Cardiac septum (tissue), 1 donor: ENCODE measurements at places on chromosomes 13 and 19. TPM values are rescaled to one million over a fixed set of nuclear protein-coding genes. Genes with fewer than 3 reads are reported as not detected.

DNA sequence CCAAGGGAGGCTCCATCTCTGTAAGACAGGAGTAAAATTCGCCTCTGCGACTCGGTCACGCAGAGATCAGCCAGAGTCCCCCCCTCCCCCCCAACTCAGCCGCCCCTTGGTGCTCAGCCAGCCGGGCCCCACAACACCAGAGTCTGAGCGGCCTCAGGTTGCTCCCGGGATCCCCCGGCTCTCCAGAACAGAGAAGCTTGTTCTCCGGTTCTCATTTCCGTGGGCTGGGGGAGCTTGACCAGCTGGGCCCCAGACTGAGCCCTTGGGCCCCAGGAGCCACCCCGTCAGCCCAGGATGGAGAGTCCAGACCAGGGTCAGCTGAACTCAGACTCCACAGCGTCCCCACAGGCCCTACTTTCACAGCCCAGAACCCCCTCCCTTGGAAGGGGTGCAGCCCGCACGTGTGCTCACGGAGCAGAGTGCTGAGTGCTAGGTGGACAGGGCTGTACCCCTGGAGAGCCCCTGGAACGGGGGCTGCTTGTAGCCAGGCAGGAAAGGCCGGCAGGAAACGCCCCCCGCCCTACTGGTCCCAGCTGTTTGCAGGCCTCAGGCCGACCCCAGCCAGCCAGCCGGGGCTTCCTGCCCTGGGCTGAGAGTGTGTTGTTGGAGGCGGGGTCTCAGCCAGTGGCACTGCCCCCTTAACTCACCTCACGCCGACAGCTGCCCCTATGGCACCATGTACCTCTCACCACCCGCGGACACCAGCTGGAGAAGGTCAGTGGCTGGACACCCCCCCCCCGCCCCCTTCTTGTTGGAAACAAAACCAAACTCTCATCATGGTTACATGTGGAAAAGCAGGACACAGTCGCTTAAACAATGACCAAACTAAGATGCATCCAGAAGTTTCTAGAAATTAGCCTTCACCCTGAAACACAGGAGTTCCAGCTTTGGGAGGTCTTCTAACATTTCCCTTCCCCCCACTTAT is 44.4 kb downstream of the COMP start:
- DNase-seq = no peak

DNA sequence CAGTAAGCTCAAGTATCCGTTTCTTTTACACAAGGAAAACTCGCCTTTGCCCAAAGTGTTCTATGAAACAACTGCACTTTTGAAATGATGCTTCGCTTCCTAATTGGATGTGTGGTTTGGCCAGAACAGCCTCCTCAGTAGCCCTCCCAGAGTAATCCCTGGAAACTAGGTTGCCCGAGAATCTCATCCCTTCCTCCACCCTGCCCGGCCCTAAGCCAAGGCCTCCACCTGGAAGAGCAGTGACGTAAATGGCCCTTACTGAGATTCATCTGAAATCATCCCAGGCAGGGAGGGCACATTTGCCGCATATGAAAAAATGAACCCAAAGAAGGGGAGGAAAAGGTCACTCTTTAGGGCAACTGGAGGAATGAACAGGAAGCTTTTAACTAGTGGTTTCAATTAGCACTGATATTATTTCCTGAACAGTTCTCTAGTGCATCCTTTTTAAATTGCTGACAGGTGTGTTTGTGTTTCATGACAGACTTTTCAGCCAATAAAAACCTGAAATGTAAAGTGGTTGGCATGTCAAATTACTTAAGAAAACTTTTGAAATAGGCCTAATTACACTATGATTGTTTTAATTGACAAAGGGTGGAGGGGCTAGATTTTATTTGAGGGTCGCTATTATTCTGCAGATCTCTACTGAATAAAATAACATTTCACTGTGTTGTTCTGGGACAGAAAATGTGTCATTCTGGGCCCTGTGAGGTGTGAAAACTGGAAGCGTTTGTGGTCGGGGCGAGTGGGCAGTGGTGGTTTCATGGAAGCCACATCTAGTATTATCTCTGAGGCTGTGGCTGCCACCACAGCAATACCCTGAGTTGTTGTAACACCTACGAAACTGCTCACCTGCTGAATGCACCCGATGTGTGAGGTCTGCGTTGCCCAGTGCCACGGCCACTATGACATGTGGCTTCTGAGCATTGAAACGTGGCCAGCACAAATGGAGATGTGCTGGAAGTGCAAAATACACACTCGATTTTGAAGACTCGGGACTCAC is 112.1 kb downstream of the ZIC5 start:
- no peak for DNase-seq

DNA sequence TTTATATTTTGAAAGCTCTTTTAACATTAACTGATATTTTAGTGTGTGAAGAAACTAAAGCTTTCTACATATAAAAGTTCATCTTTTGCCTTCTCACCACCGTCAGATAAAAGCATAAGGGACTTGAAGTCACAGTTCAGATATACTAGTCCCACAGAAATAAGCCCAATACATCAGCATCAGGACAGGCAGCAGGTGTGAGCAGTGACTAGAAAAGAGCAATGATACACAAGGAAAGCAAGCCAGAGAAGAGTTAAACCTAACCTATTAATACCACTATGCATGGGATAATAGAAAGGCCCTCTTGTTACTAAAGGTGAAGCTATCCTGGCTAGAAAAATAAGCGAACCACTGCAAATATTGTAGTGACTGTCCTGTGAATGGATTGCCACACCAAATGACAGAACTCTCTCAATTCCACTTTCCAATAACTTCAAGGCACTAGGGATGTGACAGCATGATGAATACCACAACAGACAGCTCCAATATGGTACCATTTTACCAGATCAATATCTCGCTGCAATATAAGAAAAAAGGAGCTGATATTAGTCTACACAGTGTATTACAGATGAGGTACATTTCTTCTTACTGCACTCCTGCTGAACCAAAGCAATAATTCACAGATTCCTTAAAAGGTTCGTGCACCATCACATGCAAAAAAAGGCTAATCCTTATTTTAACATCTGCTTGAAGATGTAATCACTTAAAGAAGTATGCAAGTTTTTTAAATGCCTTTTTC is 114.1 kb downstream of the DACH1 start:
- no peak for DNase-seq

The ASF1B gene
- total RNA-seq = 0.70 TPM

DNA sequence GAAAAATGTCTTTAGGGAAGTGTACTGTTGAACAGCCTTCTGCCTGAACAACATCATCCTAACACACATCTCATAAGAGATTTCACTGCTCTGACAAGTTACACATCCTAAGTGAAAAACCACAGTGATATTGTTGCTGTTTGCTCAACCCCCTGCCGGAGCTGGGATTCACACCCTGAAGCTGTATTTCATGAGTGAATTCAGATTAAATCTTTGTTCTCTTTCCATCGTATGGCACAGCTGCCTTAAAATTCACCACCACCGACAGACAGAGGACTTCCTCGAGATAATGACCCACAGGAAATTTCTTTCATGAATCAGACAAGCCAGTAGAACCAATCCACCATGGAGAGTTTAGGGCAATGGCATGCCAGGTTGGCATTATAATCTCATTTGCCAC is 280.8 kb downstream of the DCT start:
- no peak for DNase-seq

DNA sequence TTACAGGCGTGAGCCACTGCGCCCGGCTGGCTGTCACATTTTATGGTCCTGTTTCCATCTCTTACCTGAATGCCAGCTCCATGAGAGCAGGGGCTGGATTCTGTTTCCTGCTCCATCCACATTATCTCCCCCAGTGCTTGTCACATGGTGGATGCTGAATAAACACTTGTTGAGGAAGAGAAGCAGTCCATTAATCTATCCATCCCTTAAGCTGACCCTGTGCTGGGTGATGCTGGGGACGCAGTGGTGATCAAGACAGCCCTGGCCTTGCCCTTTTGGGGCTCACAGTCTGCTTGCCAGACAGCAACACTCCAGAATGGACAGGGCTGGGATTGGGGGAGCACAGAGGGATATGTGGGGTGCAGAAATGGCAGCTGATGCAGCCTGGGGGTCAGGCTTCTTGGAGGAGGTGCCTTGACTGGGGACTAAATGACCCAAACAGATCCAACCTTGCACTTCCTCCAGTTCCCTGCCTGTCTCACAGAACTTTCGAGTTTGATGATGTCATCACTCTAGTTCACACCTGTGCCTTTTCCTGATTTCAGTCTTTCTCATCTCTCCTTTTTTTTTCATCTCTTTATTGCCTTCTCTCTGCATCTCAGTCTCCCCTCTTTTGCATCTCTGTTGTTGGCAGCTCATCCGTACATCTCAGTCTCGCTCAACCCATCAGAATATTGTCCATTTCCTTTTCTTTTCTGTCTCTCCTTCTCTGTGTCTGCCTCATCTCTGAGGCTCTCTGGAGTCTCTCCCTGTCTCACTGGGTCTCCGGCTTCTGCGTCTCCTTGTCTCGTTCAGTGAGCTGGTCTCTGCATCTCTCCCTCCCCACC is 4.6 kb downstream of the IRF2BP1 start:
- no peak for DNase-seq

DNA sequence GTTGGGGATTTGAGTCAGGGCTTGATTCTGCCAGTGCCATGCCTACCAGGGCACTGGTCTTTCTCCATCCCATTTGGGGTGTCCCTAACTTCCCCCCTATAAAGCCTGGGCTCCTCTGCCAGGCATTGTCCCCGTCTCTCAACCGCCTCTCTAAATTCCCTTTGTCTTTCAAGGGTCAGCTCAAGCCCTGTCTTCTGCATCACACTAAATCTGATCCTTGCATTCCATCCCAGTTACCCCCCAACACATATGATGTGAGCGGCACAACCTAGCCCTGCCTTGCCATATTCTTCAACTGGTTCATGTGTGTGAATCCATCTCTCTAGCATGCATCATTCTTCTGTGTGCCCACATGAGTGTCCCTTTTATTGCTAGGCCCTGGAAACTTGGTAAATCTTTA is 480.9 kb downstream of the ZNF536 start:
- DNase-seq = no peak

The ATP4A gene
- not detected for total RNA-seq

The SULT2A1 gene
- not detected for total RNA-seq

DNA sequence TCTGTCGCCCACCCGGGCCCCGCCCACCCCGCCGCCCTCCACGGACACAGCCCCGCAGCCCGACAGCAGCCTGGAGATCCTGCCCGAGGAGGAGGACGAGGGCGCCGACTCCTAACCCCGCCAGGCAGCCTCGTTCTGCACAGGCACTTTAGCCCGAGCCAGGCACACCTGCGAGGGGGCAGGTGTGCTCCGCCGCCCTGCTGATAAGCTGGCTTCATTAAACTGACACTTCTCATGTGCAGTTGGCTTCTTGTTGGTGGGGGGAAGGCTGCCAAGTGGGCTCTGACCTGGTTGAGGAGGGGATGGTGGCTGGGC is 8.2 kb downstream of the IL4I1 start:
- DNase-seq = no peak

The C13orf46 gene
- 0.40 TPM for total RNA-seq

- no peak for DNase-seq
Measured at GRCh38 chr13:112754281-112755025, 64.6 kb downstream of the ATP11A start.

The SERPINE3 gene
- total RNA-seq = not detected

DNA sequence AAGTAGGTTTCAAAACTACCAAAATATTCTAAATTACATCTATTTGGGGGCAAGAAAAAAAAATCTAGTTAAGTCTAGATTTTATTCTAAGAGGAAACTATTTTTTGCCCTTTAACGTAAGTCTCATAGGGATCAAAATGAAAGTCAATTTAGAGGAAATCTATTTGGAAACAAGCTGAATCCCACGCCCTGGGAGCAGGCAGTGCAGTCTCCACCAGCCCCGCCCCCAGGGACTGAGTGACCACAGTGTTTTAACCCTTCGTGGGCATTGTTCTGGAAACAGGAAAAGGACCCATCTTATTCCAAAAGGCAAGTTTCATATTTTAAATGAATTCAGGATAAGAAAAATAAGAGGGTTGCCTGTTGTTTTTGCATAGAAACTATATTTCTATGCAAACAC is 209.7 kb downstream of the SPRY2 start:
- no peak for DNase-seq

GRCh38 chr13:66377569-66377968 is 852.6 kb downstream of the PCDH9 start:
- DNase-seq = no peak

DNA sequence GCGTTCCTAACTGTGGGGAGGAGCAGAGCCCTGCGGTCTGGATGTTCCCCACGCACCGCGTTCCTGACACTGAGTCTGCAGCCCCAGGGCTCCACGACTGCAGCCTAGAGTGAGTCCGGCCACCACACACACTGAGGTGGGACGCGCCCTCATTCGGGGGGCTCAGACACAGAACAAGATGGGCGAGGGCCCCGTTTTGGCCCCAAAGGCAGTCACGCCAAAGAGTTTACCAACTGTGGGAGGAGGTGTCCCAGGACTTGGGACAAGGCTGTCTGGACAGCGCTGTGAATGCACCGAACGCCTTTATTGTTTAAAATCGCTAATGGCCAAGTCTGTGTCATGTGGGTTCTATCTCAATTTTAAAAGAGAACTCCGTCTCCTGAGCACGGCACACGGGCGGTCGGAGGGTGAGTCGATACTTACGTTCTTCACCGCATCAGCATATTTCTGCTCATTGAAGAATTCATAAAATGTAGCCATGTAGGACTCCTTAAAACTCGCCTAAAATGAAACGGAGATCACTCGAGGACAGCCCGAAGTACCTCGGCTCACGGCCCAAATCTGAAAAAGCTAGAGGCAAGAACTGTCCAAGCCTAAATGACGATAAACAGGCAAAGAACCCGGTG is 35.2 kb upstream of the C13orf46 start:
- DNase-seq = no peak

The ARID3A gene
- 7.8 TPM for total RNA-seq

GRCh38 chr19:52170863-52171320 is 529 bp downstream of the ZNF836 start:
- DNase-seq = no peak

The KIRREL2 gene
- total RNA-seq = not detected

The GGN gene
- total RNA-seq = 0.40 TPM

The ZNF208 gene
- total RNA-seq = 31.4 TPM

DNA sequence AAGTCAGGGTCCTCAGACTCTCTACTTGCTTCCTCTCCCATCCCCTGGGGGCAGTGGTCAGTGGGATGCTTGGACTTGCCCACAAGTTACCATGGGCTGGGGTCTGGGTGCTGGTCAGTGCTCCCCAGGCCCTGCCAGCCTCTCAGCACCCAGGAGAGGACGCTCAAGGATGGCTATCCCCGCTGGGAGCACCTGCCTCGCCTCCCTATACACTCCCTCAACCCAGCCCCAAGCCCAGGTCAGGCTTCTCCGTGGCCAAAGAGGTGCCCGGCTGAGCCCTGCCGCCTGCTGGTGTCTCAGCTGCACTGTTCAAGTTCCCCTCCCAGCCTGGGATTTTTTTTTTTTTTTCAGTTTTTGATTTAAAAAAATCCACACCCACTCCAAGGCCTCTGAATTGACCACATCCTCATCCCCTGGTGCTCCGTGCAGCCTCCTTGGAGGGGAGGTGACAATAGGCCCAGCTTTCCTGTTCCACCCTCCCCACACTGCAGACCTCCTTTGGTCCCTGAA is 10.8 kb downstream of the F2RL3 start:
- no peak for DNase-seq

The ZSCAN5A gene
- 24.4 TPM for total RNA-seq

GRCh38 chr13:54563286-54563685 is 1534.7 kb downstream of the OLFM4 start:
- DNase-seq = no peak

- no peak for DNase-seq
Measured at GRCh38 chr19:33701565-33701964, 79.8 kb downstream of the CHST8 start.
